ENCODE measurements at places on chromosomes 5 and 9.

DNA sequence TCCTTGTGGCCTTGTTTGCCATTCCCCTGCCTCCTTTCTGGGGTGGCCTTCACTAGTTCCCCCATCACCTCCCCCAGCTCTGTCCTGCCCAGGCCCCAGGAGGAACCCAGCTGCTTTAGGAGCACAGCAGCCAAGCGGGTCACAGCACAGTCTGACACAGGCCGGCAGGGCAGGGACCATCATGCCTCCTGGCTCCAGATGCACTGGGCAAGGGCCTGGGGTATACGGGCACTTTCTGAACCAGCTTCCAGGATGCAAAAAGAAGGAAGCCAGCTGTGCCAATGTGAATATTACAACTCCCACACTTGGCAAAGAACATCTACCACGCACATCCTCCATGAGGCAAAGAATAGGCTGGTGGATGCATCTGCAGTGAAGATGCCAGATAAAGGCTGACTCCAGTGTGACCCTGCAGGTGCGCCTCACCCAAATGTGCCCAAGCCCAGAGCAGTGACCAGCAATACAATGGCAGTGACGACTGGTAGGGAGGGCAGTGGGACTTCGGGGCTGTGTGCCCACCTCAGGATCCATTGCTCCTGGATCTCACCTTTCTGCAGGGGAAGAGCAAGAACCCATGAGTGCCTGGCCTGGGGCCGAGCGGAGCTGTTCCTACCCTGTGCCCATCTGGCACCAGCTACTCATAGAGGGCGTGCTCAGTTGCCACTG, 6.3 kb upstream of the IL3 start:
- no peak for DNase-seq

- no peak for DNase-seq
These were observed 175.9 kb downstream of the KIF4B start for GRCh38 chr5:155189476-155189875.

GRCh38 chr5:73339051-73339575, 109.5 kb downstream of the FOXD1 start:
- DNase-seq, result no peak

DNA sequence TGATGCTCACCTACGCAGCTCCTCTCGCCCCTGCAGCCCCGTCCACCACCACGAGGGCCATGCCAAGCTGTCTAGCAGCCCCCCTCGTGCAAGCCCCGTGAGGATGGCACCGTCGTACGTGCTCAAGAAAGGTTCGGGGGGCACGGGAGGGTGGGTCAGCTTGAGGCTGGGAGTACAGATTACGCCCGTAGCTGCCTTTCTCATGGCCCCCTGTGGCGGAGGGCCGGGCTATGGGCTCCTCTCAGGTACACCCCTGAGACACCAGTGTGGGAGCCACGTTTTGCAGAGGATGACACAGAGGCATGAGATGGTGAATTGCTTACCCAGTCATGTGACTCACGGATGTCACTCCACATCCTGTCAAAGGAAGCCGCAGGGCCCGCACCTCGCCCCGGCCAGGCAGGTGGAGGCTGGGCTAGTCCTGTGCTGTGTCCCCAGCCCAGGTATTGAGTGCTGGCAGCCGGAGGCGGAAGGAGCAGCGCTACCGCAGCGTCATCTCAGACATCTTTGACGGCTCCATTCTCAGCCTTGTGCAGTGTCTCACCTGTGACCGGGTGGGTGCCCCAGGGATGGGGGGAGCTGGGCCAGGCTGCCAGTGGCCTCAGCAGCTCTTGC, 33.7 kb downstream of the USP20 start:
- no peak for DNase-seq

GRCh38 chr5:79697222-79698170, 7.9 kb downstream of the CMYA5 start:
- no peak for DNase-seq

DNA sequence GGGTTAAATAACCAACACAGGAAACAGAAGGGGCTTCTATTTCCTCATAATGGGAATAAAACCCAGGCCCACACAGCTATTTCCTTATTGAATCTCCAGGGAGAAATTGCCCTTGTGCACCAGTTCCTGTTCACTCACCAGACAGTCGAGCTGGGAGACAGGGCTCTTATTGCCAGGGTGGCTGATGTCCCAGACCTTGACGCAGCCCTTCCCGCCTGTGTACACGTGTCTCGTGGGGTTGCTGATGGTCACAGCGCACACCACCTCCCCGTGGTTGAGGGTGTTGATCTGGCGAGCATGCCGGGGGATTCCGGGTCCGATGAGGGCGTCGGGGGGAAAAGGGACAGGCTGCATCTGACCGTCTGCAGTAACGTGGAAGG, 96.5 kb downstream of the TLE1 start:
- DNase-seq, result no peak

- no peak for DNase-seq
These were observed 284.4 kb upstream of the DAP start for GRCh38 chr5:11045411-11045810.

DNA sequence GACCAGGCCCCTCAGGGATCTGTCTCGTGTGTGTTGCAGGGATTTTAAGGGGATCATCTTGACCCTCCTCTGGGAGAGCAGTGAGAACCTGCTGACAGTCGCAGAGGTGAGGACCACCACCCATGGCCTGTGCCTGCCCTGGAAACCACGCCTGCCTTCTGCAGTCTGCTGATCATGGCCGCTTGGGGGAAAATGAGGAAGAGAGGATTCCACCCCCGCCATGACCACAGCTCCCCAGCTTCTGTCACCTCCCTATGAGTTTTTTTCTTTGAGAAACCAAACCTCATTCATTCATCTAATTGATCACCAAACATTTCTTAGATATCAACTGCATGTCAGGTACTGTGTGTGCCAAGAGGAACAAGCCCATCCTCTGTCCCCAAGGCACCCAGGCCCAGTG, 46.3 kb upstream of the TDRD7 start:
- DNase-seq, result no peak

DNA sequence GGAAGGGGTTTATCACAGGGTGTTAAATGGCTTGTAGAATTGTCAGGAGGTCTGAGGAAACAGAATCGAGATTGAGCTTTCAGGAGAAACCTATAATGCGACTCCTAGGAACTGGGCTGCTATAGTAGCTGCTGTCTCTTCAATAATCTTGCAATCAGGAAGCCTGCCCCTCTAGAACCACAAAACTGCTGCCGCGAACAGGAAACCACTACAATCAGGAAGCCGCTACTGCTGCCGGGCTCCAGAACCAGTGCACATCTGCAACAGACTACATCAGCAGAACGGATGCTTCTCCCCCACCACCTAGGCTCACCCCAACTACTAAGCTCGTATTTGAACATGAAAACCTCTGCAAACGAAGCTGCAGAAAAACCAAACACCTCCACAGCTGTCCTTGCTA, 31.6 kb downstream of the TNFSF8 start:
- DNase-seq, result peak; percentile 5

GRCh38 chr5:179403426-179404147, 58.3 kb upstream of the ADAMTS2 start:
- DNase-seq, result no peak

- no peak for DNase-seq
These were observed at the start of gene CXCL14 for GRCh38 chr5:135578685-135579341. Gene CXCL14, minus strand, starts transcription at chr5:135578991. Its CDS starts 213 bp downstream, at chr5:135578778.

DNA sequence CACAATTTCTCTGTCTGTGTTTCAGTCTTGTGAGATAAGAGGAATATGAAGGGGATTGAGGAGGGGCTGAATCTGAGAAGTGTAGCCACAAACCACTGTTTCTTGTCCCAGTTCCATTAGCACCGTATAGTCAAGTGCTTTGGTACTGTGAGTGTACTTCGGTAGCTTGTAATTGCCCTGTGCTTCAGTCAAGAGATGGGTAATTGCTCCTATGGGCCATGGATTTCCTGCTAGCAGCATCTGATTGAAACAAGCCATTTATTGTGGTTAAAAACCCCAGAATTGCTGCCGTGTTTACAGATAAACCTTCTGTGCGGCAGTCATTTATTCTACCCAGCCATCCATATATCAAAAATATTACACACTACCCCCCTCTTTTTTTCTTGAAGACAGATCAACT, 98.6 kb downstream of the MAT2B start:
- DNase-seq, result no peak

- no peak for DNase-seq
These were observed 151.5 kb upstream of the PITX1 start for GRCh38 chr5:135185481-135186065.

DNA sequence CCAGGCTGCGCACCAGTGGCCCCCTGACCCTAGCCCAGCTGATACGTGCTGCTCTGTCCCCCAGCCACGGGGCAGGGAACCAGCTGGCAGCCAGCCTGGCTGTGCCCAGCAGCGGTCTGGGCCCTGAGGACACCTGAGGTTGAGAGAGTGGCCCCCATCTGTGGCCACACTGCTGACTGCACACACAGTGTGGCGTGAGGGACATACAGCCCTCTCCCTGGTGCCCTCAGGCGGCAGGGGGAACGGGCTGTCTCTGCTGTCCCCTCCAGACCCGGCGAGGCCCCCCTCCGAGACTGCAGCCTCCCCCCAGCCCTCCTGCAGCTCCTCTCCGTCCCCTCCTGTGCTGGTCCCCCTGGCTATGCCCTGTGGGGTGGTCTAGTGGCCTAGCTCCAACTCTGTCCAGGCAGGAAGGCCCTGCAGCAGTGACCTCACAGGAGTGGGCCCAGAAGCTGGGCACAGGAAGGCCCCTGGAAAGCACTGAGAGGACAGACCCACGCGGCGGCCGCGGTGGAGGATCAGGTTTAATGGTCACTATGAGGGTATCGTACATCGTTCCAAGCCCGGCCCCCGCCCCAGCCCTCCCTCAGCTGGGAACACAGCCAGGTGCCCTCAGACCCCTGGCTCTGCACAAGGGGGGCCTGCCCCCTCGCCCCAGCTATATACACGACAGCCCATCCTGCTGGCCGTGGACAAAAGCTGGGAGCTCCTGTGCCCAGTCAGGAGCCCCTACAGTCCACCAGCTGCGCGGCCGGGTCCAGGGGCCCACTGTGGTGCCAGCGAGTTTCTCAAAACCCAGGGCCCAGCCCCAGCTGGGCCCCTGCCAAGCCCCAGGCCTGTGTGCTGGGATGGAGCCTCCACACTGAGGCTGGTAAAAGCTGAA, 6.8 kb upstream of the ENTPD8 start:
- no peak for DNase-seq

DNA sequence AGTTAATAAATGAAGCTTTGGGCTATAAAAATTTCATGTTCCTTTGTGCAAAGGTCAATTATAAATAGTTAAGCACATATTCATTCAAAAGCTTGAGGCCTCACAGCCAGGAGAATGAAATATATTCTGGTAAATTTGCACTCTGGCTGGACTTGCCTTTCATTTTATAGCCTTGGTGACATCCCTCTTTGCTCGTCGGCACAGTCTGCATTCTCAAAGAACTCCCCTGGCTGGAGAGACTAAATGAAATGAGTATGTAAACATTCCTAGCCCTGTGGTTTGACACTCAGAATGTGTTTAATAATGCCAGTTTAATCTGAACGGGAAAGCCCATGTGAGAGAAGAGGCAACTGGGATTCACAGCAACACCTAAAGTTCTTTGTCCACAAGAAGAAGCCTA, 285.6 kb downstream of the BRINP1 start:
- no peak for DNase-seq

GRCh38 chr5:135709208-135709575, 125.3 kb upstream of the SLC25A48 start:
- no peak for DNase-seq

DNA sequence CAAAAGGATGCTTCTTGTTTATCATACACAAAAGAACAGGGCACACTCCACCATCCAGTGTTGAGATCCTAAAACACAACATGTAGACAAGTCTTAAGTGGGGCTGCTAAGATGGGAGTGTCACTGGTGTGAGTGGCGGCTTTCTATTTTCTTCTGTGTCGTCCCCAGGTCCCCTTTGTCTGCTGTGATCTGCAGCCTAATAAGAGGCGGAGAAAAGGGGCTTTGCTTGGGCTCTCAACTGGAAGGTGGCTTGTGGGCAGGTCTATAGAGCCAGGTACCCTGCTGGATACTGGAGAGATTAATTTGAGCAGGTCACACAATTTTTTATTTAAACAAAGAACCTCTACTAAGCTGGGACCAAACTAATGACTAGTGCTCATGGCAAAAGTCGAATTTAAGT, 126.1 kb upstream of the SAP30L start:
- no peak for DNase-seq

GRCh38 chr5:38562444-38563210, 6.2 kb upstream of the LIFR start:
- no peak for DNase-seq

DNA sequence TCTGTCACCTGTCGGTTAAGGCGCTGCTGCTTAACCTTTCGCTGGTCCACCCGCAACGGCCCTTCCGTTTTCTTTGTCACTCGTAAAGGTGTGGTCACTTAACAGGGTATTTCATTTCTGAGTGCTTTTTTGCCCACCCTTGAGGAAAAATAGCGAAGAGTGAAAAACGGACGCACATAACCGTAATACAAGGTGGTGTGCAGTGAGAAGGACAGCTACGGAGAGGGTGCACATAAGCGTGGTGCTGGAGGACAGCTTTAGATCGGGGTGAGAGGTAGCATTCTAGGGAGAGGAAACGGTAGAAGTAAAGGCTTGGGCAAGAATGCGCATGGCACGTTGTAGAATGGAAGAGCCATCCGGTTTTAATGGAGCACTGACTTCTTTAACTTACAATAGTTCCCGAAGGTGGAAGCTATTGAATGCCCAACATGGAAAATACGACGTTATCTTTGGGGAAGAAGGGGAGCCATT, 761 bp downstream of the CCT5 start:
- DNase-seq, result no peak

- no peak for DNase-seq
These were observed 2.0 kb downstream of the AK3 start for GRCh38 chr9:4738866-4739586.

DNA sequence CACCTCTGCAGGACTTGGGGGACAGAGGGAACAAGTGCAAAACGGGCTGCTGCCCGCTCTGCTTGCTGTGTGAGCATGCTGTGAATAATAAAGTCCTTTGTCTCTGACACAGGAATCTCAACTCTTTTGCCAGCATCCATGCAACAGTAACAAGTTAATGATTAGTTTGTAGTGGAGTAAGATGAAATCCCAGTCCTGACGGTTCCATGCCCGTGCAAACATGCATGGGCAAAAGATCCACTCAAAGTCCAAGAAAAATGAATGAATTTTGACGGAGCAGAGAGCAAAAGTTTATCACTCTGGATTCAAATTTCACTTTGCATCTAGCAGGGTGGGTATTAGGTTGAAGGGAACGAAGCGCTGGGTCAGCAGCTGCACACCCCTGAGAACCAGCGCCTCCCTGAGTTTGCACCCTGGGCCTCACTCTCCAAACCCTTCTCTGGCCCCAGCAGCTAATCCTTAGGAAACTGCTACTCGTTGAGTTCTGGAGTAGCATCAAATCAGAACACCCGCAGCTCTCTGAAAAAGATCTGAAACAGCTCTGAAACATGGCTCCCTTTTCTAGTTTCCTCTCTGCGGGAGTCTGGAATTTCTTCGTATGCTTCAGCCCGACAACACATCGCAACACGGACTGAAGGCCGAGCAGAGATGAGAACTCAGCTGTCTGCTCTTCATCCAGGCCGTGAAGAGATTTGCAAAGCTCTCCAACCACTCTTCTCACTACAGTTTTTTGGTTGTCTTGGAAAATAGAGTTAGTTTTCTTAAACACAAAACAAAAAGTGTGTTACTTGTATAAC, 45.6 kb upstream of the RUFY1 start:
- no peak for DNase-seq

GRCh38 chr9:1129382-1129781, 79.2 kb downstream of the DMRT2 start:
- no peak for DNase-seq

GRCh38 chr5:55699041-55699688, 13.0 kb downstream of the SLC38A9 start:
- DNase-seq, result no peak

- DNase-seq, result no peak
These were observed 9.0 kb downstream of the ABHD17B start for GRCh38 chr9:71901695-71902597.

GRCh38 chr5:13944560-13945199, at the start of gene DNAH5:
Gene DNAH5, minus strand, starts transcription at chr5:13944688. Its CDS starts 250 bp downstream, at chr5:13944438.
- no peak for DNase-seq

All from C1 segment of cervical spinal cord (tissue), 14 donors.